T-cell (primary cell): ENCODE measurements at places on chromosomes 6 and 20.

- H3K36me3 ChIP-seq = peaks cover 11% of the 10 kb centered on the region
- H3K27me3 ChIP-seq = no peaks in the 10 kb centered on the region
- DNase-seq = peak; percentile 48
- peak overlapping the region; percentile 87 for H3K4me3 ChIP-seq
- H3K27ac ChIP-seq = peak overlapping the region; percentile 89
- peaks cover 9% of the 10 kb centered on the region for H3K4me1 ChIP-seq
Observed at GRCh38 chr6:130020073-130020906, 1.9 kb downstream of the L3MBTL3 start.

DNA sequence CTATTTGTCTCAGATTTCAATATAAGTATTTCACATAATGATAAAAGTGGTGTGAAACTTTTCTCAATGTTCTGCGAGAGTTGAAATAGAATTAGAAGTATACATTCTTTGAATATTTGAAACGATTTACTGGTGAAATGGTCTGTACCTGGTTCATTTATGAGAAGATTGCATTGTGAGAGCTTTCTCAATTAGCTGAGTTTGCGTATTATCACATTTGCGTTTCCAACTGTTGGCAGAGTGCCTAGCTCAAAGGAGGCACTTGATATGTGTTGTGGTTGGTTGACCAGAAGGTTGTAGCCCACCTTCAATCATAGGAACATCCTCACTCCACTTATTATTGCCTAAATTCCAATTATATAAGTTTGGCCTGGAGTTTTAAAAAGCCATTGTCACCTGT lies 58.8 kb upstream of the EXOC2 start:
- H3K27ac ChIP-seq = no peak overlapping the region
- H3K36me3 ChIP-seq = no peaks in the 10 kb centered on the region
- DNase-seq = no peak

DNA sequence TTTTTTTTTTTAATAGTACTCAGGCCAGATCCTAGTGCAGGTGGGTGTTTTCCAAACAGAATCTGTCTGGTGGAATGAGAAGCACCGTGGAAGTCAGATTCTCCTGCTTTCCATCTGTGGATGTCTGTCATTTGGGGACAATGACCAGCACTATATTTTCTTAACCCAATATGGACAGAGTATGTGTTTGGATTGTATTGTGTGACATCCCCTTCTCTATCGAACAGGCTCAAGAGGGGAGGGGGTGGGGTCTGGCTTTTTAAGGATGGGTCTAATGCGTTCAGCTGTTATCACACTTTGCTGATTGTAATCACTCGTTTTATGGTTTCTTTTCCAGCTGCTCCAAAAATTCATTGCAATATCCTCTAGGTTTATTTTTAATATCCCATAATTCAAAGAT lies 197.5 kb upstream of the CEP162 start:
- DNase-seq = no peak
- H3K4me3 ChIP-seq = no peak overlapping the region
- H3K36me3 ChIP-seq = no peaks in the 10 kb centered on the region
- peaks cover 3% of the 10 kb centered on the region for H3K27me3 ChIP-seq
- no peaks in the 10 kb centered on the region for H3K4me1 ChIP-seq

DNA sequence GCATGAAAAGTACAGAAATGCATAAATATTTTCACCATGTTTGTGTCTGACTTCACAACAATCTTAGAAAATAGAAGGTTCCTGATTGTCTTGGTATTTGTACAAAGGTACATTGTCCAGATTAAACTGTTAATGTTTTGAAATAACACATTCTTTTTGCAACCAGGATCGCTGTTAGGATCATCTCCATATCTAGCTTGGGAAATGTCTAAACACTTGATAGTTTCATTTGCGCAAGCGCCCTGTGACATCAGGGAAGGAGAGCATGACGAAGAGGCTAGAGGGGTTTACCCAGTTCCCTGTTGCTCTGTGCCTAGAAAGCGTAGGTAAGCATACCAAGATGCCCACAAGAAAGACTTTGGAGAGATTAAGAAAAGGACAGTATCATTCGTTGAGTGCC lies 19.4 kb downstream of the ALDH8A1 start:
- H3K27ac ChIP-seq = no peak overlapping the region
- no peaks in the 10 kb centered on the region for H3K27me3 ChIP-seq
- no peaks in the 10 kb centered on the region for H3K4me1 ChIP-seq
- DNase-seq = no peak
- no peaks in the 10 kb centered on the region for H3K36me3 ChIP-seq

DNA sequence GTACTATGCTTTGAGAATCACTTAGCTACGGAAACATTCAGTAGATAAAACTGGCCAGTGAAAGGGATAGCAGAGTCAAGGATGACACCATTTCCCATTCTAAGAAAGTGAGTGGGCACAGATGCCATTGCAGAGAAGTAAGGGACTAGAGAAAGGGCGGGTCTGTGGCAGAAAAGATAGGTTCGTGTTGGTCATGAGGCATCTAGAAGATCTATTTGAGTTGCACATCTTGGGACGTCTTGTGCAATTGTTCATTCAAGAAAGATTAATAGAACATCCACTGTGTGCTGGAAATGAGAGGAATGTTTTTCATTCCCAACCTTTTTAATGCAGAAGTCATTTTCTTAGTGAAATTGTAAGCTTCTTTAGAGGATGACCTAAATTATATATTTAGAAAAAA lies 161.7 kb downstream of the PLCB1 start:
- no peak overlapping the region for H3K4me3 ChIP-seq
- H3K36me3 ChIP-seq = no peaks in the 10 kb centered on the region
- H3K27ac ChIP-seq = no peak overlapping the region
- H3K27me3 ChIP-seq = no peaks in the 10 kb centered on the region
- H3K4me1 ChIP-seq = no peaks in the 10 kb centered on the region

- DNase-seq = no peak
- H3K4me3 ChIP-seq = no peak overlapping the region
- H3K27me3 ChIP-seq = no peaks in the 10 kb centered on the region
- H3K36me3 ChIP-seq = no peaks in the 10 kb centered on the region
Observed at GRCh38 chr6:96153775-96154174, 138.0 kb downstream of the FUT9 start.

DNA sequence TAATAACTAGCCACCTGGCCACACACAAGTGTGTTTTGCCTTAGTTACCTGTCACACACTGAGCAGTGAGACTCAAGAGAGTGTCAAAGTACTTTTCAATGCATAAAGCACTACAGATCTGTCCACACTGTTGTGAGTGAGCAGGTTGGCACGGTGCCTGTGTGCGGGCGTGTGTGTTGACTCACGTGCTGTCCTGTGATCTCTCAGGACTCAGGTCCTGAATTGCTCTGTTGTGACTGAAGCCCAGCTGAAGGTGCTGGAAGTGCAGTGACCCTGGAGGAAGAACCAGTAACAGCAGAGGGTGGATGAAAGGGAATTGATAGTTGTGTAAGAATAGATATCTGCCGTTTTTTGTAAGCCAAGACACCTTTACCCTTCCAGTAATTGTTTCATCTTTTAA lies 18.3 kb downstream of the SLC16A10 start:
- H3K27ac ChIP-seq = no peak overlapping the region
- no peaks in the 10 kb centered on the region for H3K4me1 ChIP-seq
- no peaks in the 10 kb centered on the region for H3K27me3 ChIP-seq
- no peak overlapping the region for H3K4me3 ChIP-seq

DNA sequence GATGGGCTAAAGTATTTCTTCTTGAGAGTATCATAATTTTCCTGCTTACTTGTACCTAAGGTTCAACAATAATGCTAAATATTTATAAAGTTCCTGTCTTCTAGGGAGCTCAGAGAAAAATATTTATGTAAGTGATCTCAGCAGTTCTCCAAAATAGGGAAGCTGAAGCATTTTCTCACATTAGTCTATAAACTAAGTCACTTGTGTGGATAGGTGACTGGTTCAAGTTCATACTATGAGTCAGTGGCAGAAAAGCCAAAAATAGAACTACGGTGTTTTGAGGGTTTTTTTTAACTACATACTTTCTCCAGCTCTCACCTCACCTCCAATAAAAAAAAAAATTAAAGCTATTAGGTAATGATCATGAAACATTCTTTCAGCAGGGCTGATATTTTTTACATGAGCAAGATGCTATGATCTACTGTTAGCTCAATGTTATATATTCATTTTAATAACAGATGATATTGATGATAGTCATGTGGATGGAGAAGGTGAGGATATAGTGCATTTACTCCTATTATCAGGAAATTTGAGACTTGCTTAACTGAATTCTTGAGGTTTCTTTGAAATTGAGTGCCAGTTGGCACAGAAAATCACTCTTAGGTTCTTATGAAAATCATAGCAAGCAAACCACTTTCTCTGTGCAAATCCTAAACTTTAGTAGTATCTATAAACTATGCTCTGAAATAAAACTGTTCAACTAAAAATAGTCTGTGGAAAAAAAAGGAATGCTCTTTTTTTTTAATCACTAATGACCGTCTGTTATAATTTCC lies 4.1 kb upstream of the MOXD1 start:
- peaks cover 16% of the 10 kb centered on the region for H3K27me3 ChIP-seq
- DNase-seq = no peak
- H3K27ac ChIP-seq = no peak overlapping the region
- H3K4me3 ChIP-seq = no peak overlapping the region

DNA sequence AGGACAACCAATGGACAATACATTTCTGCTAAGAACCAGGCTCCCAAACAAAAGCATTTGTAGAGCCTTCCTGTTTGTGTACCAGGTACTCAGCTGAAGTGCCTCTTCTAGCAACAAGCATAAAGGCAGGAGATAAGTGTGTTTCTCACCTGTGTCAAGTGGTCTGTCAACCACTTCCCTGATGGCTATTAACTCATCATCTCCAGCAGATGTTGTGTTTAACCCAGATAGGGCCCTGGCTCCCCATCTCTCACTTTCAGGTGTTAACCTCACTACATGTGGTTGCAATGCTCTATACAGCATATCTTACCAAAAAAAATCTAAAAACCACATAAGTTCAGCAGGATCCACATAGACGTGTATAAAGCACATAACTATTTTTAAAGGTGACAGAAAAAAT lies 9.6 kb upstream of the IL17A start:
- H3K4me3 ChIP-seq = no peak overlapping the region
- DNase-seq = peak; percentile 2
- H3K27me3 ChIP-seq = peaks cover 3% of the 10 kb centered on the region
- no peaks in the 10 kb centered on the region for H3K36me3 ChIP-seq

GRCh38 chr6:132712366-132712765 lies 1.5 kb downstream of the VNN1 start:
- no peak overlapping the region for H3K4me3 ChIP-seq
- H3K27me3 ChIP-seq = peaks cover 7% of the 10 kb centered on the region
- no peaks in the 10 kb centered on the region for H3K36me3 ChIP-seq
- no peak for DNase-seq

- no peaks in the 10 kb centered on the region for H3K27me3 ChIP-seq
- no peak for DNase-seq
- no peaks in the 10 kb centered on the region for H3K4me1 ChIP-seq
- no peaks in the 10 kb centered on the region for H3K36me3 ChIP-seq
- no peak overlapping the region for H3K27ac ChIP-seq
Observed at GRCh38 chr20:47070176-47070575, 175.5 kb downstream of the EYA2 start.

GRCh38 chr6:78561015-78561414 lies 306.3 kb upstream of the IRAK1BP1 start:
- H3K27me3 ChIP-seq = no peaks in the 10 kb centered on the region
- H3K4me1 ChIP-seq = no peaks in the 10 kb centered on the region
- no peak for DNase-seq
- H3K27ac ChIP-seq = no peak overlapping the region

DNA sequence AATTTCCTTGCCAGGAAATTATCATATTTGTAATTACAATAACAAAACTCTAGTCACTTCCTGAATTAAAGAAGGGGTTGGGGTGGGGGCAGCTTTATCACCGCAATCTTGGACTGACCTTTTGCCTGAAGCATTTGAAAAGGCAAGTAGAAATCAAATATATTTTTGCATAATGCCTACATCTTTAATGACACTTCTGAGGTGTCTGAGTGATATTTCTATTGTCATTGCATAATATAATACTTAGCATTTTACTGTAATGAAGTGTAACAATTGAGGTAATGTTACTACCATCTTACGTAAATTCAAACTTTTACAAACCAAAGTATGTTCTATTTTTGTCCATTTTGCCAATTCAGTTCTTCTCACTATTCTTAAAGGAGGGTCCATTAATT lies 65.2 kb downstream of the SYNE1 start:
- H3K27ac ChIP-seq = no peak overlapping the region
- no peaks in the 10 kb centered on the region for H3K27me3 ChIP-seq
- DNase-seq = no peak
- H3K36me3 ChIP-seq = no peaks in the 10 kb centered on the region

DNA sequence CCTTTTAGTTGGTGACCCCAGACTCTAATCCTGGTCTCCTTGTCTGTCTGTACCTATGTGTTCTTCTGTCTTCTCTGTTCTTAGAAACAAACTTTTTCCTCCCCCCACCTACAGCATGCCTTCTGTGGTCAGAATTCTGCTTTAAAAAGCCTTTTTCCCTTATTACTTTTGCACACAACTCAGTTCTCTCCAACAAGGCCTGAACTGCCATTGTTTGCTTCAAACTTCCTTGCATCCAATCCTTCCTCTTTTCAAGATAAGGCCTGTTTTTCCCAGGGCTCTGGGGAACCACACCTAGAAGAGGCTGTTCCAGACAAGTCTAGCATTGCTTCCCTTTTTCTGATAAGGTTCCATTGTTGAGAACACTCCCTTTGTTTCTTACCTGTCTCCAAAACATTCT lies 22.2 kb upstream of the NCOA3 start:
- H3K27me3 ChIP-seq = no peaks in the 10 kb centered on the region
- no peaks in the 10 kb centered on the region for H3K36me3 ChIP-seq
- no peak for DNase-seq
- H3K4me3 ChIP-seq = no peak overlapping the region
- no peak overlapping the region for H3K27ac ChIP-seq

DNA sequence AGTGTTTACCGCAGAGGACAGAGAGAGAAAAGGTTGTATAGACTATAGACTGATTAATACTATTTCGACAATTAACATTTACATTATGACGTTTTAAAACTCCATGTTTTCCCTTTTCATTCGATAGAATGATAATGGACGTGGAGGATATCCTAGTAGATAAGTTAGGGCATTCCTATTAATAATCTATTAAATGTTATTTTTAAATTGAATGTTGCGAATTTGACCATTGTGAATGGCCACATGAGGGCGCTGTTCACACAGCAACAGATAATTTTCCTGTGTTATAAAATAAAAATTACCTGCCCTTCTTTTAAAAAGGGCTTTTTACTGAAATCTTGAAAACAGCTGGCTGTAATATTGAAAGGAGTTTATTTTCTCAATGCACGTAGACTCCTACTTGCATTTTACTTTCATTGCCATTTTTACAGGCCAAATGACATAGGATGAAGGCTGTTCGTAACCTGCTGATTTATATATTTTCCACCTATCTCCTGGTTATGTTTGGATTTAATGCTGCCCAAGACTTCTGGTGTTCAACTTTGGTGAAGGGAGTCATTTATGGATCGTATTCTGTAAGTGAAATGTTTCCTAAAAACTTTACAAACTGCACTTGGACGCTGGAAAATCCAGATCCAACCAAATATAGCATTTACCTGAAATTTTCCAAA lies 3.3 kb downstream of the ADGRB3 start:
- no peak overlapping the region for H3K4me3 ChIP-seq
- peaks cover 14% of the 10 kb centered on the region for H3K4me1 ChIP-seq
- H3K36me3 ChIP-seq = no peaks in the 10 kb centered on the region
- no peak overlapping the region for H3K27ac ChIP-seq

GRCh38 chr6:165167861-165168260 lies 141.5 kb downstream of the C6orf118 start:
- H3K36me3 ChIP-seq = no peaks in the 10 kb centered on the region
- no peaks in the 10 kb centered on the region for H3K4me1 ChIP-seq
- H3K27me3 ChIP-seq = no peaks in the 10 kb centered on the region
- no peak for DNase-seq
- no peak overlapping the region for H3K4me3 ChIP-seq

- H3K27me3 ChIP-seq = no peaks in the 10 kb centered on the region
- H3K4me3 ChIP-seq = no peak overlapping the region
- H3K36me3 ChIP-seq = no peaks in the 10 kb centered on the region
- no peak for DNase-seq
Observed at GRCh38 chr6:155765275-155766194, 309.9 kb upstream of the NOX3 start.
